PC-3 (cell line): ENCODE measurements at places on chromosomes 4 and X.

- DNase-seq = peak; percentile 28
Measured at GRCh38 chrX:153469811-153470410, 465 bp downstream of the HAUS7 start.

DNA sequence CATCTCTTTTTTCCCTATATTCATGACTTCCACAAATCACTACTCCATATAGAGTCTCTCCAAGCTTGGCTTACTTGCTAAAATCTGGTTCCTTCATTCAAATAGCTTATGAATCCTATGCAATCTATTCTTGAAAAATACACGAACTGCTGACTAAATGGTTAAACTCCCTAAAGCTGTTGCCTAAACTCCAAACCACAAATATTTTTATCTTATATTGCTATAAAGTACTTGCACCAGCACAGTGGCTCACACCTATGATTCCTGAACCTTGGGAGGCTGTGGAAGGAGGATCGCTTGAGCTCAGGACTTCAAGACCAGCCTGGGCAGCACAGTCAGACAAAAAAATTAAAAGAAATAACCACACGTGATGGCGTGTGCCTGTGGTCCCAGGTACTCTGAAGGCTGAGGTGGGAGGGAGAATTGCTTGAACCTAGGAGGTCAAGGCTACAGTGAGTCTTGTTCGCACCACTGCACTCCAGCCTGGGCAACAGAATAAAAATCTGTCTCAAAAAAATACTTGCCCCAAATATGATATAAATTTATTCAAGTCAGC is 2.2 kb downstream of the FBXO8 start:
- DNase-seq = no peak

- peak; percentile 87 for DNase-seq
Measured at GRCh38 chr4:55033296-55033695, 92.1 kb downstream of the KDR start.

- DNase-seq = no peak
Measured at GRCh38 chrX:21955403-21956189, 15.1 kb downstream of the SMS start.

DNA sequence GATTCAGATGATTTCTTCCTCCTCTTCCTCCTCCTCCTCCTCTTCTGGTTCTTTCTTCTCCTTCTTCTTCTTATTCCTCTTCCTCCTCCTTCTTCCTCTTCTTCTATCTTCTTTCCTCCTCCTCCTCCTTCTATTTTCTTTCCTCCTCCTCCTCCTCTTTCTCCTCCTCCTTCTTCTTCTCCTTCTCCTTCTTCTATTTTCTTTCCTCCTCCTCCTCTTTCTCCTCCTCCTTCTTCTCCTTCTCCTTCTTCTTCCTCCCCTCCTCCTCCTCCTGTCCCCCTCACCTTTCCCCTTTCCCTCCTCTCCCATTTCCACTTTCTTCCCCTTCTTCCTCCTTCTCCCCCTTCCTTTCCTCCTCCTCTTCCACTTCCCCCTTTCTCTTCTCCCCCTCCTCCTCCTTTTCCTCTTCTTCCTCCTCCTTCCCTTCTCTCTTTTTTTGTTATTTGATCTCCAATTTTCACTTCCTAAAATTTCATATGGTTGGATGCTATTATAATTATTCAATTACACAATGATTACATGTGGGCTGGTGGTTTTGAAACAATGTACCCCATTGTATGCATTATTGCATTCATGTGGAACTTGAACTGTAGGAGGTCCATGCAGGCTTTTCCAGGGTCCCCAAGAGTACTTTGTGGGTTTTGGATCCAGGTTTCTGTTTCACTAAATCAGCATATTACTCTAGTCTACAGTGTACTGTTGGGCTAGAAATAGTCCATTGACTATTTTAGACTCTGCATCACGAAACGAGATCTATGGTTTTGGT is 68.1 kb downstream of the SORBS2 start:
- DNase-seq = no peak

DNA sequence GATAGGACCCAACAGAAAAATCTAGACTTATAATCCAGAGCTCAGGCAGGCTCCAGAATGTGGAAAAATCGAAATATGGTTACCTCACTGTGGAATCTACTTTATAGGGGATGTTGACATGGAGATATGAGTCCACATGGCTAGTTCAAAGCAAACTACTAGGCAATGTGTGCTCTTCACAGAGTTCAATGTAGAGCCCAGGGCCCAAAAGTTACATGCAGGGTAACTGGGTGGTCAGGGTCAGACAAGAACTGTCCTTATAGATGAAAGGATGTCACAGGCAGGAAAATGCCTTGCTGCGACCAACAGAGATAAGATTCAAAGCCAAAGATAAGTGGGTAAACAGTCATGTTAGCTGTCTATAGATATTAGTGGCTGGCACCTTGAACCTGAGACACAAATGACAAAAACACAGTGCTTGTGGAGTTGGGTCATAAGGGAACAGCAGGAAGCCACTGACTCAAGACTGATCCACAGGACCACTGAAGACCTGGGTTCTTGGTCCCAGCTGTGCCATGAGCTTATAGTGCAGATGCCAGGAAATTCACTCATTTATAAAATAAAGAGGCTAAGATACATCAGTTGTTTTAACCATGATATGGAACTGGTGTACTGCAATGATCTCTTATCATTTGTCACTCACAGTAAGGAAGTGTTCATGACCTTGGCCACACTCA is 101.7 kb upstream of the MBNL3 start:
- DNase-seq = no peak

DNA sequence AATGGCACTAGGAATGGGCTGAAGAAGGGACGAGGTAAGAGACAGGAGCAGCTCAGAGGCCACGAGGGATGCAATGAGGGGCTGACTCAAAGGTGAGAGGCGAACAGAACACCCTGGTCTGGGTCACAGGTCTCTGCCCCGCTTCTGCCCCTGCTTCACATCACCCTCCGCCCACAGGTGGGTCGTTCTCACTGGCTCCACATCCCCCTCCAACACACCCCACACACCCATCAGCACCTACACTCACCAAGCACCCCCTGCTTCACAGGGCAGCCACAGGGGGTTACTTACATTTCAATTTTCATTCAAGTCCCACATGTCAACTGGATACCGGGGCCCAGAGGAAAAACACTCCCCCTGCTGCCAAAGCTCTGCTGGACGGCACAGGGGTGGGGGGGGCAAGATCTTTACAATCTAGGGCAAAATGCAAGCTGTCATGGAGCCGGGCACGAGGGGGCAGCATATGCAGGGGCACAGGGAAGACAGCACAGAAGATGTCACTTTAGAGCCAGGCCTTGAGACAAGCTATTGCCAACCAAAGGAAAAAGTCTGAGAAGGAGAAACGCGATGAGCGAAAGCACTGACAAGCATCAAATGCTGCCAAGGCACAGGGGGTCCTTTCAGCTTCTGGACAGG is 94.0 kb downstream of the AFAP1 start:
- DNase-seq = no peak

DNA sequence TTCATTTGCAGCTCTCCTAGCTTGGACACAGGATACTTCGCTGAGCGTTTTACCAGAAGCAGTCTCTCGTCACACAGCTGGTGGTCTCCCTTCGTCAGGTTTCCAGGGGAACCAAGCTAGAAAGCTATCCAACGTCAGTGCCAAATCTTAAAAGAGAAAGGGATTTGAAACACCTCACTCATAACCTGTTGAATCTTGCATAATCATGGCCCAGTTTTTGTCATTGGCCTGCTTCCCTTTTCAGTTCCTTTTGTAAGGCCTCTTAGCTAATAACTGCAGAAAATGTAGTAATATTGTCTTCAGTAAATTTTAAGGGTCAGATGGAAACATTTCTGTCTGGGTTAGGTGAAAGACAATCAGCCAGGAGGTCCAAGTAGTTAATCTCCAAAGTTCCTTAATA is 22.0 kb downstream of the RAB39B start:
- no peak for DNase-seq

GRCh38 chr4:19544446-19545125 is 707.1 kb upstream of the SLIT2 start:
- no peak for DNase-seq

- DNase-seq = no peak
Measured at GRCh38 chr4:8290701-8290970, 21.1 kb downstream of the HTRA3 start.

GRCh38 chr4:121633653-121634052 is 63.1 kb downstream of the ANXA5 start:
- DNase-seq = no peak

GRCh38 chr4:182678590-182678989 is 238.6 kb downstream of the DCTD start:
- no peak for DNase-seq

- DNase-seq = peak; percentile 77
Measured at GRCh38 chr4:16253127-16253960, 27.1 kb upstream of the TAPT1 start.

- no peak for DNase-seq
Measured at GRCh38 chr4:122047456-122048425, 95.9 kb upstream of the TRPC3 start.

- no peak for DNase-seq
Measured at GRCh38 chrX:153981771-153982533, 9.4 kb downstream of the TMEM187 start.

GRCh38 chrX:72028701-72029470 is 102.8 kb downstream of the RTL5 start:
- DNase-seq = no peak

GRCh38 chrX:13742397-13743176 is 8.0 kb downstream of the OFD1 start:
- DNase-seq = no peak

DNA sequence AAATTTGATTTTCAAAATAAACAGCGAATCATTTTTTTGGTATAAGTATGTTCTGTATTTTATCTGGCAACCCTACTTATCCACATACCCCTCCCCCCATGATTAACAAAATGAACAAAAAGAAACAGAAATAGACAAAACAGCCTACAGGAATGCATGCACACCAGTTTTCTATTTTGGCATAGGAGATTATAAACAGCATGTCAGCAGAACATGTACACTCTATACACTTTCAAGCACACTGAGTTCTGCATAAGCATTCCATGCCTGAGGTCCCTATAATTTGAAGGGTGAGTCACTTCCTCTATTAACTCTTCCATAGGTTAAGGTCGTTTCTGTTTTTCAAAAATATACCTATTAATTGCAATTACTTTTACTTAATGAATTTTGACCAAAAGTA is 28.0 kb upstream of the ZNF280C start:
- peak; percentile 27 for DNase-seq

GRCh38 chr4:8731364-8731763 is 138.8 kb downstream of the CPZ start:
- no peak for DNase-seq

DNA sequence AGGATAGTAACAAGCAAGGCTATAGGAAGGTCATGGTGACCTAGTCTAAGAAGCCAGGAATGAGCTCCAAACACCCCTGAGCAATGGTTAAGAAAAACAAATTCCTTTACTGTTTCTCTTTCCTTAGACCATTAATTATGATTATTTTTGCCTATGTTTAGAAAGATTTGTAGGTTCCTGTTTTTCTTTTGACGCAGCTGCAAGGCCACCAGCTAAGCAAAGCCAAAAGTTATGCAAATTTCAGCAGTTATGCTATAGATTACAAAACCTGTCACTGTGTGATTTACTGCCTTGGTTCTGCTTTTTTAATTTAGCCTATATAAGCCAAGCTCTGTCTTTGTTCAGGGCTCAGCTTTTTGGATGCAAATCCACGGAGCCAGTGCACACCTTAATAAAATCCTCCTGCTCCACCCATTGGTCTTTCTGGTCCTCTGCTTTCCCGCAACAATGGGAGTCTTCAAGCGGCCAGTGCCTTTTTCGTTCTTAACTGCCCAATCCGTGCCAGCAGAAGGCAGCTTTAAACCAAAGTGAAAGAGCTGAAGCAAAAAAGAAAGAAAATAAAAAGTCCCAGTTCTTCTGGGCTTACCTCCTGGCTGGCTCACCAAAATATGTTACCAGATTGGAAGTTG is 1.4 kb upstream of the CEP135 start:
- DNase-seq = no peak

GRCh38 chrX:42109428-42109827 is 186.1 kb upstream of the CASK start:
- DNase-seq = no peak

DNA sequence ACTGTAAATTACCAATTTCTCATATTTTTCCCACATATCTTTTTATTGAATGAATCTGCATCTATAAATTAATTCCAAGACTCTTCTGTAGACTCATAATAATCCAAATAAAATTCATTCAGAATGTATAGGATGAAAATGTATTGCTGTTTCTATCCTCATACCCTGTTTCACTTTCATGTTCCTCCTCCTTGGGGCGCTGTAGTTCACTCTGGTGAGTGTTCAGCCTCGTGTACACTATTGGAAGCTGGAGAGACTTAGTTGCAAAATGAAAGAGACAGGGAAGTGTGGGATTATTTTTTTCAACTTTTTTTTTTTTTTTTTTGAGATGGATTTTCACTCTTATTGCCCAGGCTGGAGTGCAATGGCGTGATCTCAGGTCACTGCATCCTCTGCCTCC is 296.1 kb downstream of the TLL1 start:
- peak; percentile 60 for DNase-seq

DNA sequence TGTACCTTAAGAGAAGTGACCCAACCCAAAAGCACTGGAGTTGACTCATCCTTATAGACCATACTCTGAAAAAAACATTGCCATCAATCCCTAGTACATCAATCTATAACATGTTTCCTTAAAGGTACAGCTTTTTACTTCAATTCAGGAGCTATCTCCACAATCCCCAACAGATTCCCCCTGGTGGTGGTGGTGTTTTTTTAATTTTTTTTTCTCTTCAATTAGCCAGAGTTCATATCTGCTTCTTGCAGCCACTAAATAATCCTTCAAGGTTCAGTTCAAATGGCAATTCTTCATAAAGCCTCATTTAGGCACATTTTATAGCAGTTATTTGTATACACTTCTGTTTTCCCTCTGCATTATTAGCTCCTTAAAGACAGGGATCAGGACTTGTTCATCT is 60.7 kb upstream of the KDR start:
- peak; percentile 33 for DNase-seq

DNA sequence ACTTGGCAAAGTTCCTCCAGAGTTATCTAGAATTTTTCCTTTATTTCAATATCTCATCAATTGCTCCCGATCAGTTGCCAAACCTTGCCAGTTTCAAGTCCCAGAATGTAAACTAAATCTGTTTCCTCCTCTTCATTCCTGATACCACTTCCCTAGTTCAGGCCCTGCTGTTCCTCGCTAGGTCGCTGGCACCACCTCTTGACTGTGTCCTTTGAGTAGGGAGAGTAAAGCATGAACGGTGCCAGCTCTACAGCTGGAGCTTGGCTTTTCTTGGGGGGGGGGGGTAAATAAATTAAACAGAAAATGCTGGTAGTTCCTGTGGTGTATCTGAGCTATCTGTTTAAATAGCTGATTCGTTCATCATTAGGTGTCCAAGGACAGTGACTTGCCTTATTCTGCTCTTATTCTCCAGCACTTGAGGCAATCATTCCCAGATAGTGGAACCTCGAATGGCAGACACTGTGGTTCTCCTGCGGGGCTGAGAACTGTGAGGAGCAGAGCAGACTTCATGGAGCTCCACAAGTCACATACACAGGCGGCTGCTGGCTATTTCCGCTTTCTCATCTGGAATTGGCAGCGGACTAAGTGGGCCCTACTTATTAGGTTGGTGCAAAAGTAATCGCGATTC is 168.3 kb upstream of the FAT1 start:
- no peak for DNase-seq

- peak; percentile 17 for DNase-seq
Measured at GRCh38 chrX:70754169-70754848, 154.2 kb downstream of the TEX11 start.

- DNase-seq = peak; percentile 35
Measured at GRCh38 chr4:166585491-166585890, 648.8 kb downstream of the SPOCK3 start.
